ENCODE measurements at places on chromosomes 5 and 9. TPM values are rescaled to one million over a fixed set of nuclear protein-coding genes. Genes with fewer than 3 reads are reported as not detected.

DNA sequence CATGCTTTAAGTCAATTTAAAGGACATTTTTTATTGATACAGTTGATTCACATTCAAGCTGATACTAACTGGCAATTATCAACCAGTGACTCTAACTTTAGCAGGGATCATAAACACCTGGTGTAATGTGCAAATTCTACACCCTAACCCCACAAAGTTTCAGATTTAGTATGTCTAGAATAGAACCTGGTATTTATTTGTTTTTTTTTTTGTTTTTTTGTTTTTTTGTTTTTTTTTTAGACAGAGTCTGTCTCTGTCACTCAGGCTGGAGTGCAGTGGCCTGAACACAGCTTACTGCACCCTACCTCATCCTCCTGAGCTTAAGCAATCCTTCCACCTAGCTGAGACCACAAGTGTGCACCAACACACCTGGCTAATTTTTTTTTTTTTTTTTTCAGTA, 311.2 kb upstream of the SEMA6A start:
- DNase-seq = no peak

DNA sequence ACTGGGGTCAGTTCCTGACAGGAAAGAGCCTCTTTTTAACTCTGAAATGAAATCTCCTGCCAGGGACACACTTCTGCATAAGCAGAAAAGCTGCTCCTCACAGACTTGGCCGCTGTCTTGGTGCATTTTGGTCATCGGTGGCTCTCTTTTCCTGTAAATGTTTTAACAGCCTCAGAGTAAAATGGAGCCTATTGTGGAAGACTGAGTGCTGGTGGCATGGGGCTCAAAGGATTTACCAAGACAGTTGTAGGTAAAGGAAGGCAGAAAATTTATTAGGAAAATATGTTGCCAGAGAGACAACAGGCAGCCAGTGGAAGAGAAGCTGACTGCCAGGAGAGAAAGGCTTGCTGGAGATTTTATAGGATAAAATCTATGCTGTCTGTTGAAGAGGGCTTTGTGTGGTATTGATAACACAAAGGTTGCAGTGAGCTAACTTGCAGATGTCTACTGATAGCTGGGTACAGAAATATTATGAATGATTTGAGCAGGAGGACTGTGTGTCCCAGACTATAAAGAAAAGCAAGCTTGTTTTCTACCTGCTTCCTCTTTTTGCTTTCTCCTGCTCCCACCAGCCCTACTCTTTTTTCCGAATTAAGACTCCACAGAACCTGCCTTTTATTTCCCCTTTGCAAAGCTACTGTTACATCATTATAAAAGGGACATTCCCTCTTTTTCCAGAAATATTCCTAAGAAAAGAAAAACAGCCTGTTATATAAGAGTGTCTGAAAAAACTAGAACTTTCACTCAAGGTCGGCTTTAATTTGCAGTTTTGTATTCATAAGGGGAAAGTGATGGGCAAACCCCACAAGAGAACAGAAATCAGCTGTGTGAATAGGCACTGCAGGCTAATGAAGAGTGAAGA, 27.9 kb upstream of the IFNA14 start:
- DNase-seq = no peak

GRCh38 chr5:78569441-78569840, 79.1 kb downstream of the LHFPL2 start:
- no peak for DNase-seq

GRCh38 chr5:105684799-105685198, 1985.9 kb downstream of the EFNA5 start:
- DNase-seq = no peak

GRCh38 chr5:176646707-176647029, 616 bp upstream of the TSPAN17 start:
- DNase-seq = no peak

The TRAF1 gene
- 3.8 TPM for total RNA-seq

Measured in mucosa of descending colon (tissue), 3 donors.